Astrocyte (in vitro differentiated cells and primary cell): ENCODE measurements at places on chromosomes 2 and 18. TPM values are rescaled to one million over a fixed set of nuclear protein-coding genes. Genes with fewer than 3 reads are reported as not detected.
A peak's percentile ranks its signal among the peaks of the same experiment; 100 is the strongest.

DNA sequence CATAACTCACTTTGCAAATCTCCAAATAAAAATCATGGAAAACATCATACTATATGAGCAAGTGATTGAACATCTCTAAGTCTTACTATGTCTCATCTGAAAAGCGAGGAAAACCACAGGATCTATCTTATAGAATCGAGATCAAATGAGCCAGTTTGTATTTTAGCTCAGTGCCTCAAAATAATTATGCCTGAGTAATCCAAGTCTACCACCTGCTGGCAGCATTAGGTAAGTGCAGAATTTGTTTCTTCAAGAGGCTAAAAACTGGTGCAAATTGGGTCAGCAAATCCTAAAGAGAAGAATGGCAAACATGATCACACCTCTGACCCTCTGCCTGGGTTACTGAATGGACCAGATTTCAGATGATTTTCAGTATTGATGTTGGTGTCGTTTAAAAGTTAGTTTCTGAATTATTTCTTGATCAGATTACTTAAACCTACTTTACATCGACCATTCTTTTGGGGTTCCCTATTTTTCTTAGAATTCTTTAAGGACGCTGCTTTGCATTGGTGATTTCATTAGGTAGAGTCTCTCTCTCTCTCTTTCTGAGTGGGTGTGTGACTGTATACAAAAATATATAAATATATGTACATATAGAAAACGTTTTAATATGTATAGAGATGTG is 12.7 kb upstream of the FHOD3 start:
- H3K36me3 ChIP-seq: no peaks in the 10 kb centered on the region
- H3K27ac ChIP-seq: no peak overlapping the region
- DNase-seq: peak; percentile 40
- H3K27me3 ChIP-seq: no peaks in the 10 kb centered on the region
- H3K4me3 ChIP-seq: no peak overlapping the region
- H3K4me1 ChIP-seq: no peaks in the 10 kb centered on the region

- peaks cover 18% of the 10 kb centered on the region for H3K4me1 ChIP-seq
- no peaks in the 10 kb centered on the region for H3K36me3 ChIP-seq
- H3K27me3 ChIP-seq: no peaks in the 10 kb centered on the region
- DNase-seq: no peak
These were observed 27.1 kb upstream of the MAP3K20 start for GRCh38 chr2:173048522-173048896.

DNA sequence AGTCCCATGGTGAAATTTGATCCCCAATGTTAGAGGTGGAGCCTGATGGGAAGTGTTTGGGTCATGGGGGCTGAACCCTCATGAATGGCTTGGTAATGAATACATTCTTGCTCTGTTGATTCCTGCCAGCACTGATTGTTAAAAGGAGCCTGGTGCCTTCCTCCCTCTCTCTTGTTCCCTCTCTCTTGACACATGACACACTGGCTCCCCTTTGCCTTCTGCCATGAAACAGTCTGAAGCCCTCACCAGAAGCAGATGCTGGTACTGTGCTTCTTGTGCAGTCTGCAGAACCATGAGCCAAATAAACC is 30.6 kb upstream of the EPC2 start:
- DNase-seq: peak; percentile 5
- no peaks in the 10 kb centered on the region for H3K36me3 ChIP-seq
- peaks cover 9% of the 10 kb centered on the region for H3K4me1 ChIP-seq
- H3K4me3 ChIP-seq: no peak overlapping the region
- H3K27me3 ChIP-seq: no peaks in the 10 kb centered on the region

- no peaks in the 10 kb centered on the region for H3K27me3 ChIP-seq
- no peak overlapping the region for H3K27ac ChIP-seq
- no peak overlapping the region for H3K4me3 ChIP-seq
- H3K36me3 ChIP-seq: no peaks in the 10 kb centered on the region
These were observed 31.4 kb upstream of the MFSD6 start for GRCh38 chr2:190376591-190377245.

- no peaks in the 10 kb centered on the region for H3K27me3 ChIP-seq
- H3K36me3 ChIP-seq: peaks cover 11% of the 10 kb centered on the region
- H3K4me3 ChIP-seq: no peak overlapping the region
- no peak for DNase-seq
- H3K27ac ChIP-seq: no peak overlapping the region
These were observed 53.3 kb downstream of the ZNF236 start for GRCh38 chr18:76875390-76876325.

SKA1 gene
- total RNA-seq: 1.2 and 2.6 TPM in 2 replicates

CCDC148 gene
- total RNA-seq: 1.4 and 2.4 TPM in 2 replicates

AGXT gene
- not detected in 2 replicates for total RNA-seq

CXCR1 gene
- total RNA-seq: not detected in 2 replicates

ARHGAP28 gene
- total RNA-seq: 15.5 and 16.6 TPM in 2 replicates

SCN7A gene
- 0.36 and 0.50 TPM in 2 replicates for total RNA-seq
